Suprapubic skin (tissue), 4 donors: ENCODE measurements at places on chromosomes 7 and 10.
A peak's percentile ranks its signal among the peaks of the same experiment; 100 is the strongest.

GRCh38 chr10:14010101-14010558 is 320.6 kb downstream of the FRMD4A start:
- H3K4me1 ChIP-seq, result peaks cover 24% of the 10 kb centered on the region
- H3K27ac ChIP-seq, result no peak overlapping the region
- H3K27me3 ChIP-seq, result no peaks in the 10 kb centered on the region
- no peaks in the 10 kb centered on the region for H3K36me3 ChIP-seq

DNA sequence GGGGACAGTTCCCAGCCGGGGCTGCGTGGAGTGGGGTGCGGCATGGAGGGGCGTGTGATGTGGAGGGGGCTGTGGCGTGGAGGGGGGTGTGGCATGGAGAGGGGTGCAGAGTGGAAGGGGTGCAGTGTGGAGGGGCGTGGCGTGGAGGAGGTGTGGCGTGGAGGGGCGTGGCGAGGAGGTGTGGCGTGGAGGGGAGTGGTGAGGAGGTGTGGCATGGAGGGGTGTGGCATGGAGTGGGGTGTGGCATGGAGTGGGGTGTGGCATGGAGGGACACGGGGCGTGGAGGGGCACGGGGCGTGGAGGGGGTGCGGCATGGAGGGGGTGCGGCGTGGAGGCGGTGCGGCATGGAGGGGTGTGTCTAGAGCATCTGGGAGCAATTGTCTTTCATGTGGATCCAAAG is 33.6 kb downstream of the NKX6-2 start:
- no peaks in the 10 kb centered on the region for H3K4me1 ChIP-seq
- H3K27ac ChIP-seq, result no peak overlapping the region
- no peak for DNase-seq
- H3K27me3 ChIP-seq, result no peaks in the 10 kb centered on the region

- H3K36me3 ChIP-seq, result no peaks in the 10 kb centered on the region
- H3K4me1 ChIP-seq, result peaks cover 76% of the 10 kb centered on the region
- no peak overlapping the region for H3K4me3 ChIP-seq
- H3K27ac ChIP-seq, result no peak overlapping the region
- no peaks in the 10 kb centered on the region for H3K27me3 ChIP-seq
Measured at GRCh38 chr7:55104712-55105433, 86.1 kb downstream of the EGFR start.

- DNase-seq, result no peak
- H3K27me3 ChIP-seq, result no peaks in the 10 kb centered on the region
- no peak overlapping the region for H3K27ac ChIP-seq
- H3K36me3 ChIP-seq, result no peaks in the 10 kb centered on the region
- no peaks in the 10 kb centered on the region for H3K4me1 ChIP-seq
Measured at GRCh38 chr7:31805209-31805818, 118.3 kb downstream of the PPP1R17 start.

DNA sequence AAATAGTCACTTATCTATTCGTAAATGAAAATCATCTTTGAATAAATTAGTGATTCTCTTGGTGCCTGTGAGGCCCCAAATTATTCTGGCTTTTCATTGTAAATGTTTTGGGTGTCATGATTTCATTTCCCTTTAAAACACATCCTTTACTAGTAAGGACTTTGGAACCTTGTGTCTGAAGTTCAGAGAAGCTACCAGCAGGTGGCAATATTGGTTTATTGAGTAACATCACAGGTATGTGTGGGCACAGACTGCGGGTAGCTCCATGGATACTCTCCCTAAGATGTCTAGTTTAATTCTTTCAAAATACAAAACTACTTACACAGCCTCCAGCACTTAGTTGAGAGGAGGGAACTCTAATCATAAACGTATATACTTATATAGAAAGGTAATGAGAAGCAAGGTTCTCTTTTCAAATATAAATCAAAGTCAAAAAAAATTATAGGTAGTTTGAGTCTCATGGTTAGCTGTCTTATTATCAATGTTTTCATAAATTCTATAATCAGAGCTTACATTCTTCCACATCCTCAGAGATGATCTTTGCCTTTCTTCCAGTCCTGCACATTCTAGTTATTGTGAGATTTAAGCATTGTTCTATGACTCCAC is 449.6 kb downstream of the GRM8 start:
- H3K4me1 ChIP-seq, result no peaks in the 10 kb centered on the region
- no peaks in the 10 kb centered on the region for H3K36me3 ChIP-seq
- DNase-seq, result no peak
- no peaks in the 10 kb centered on the region for H3K27me3 ChIP-seq
- no peak overlapping the region for H3K4me3 ChIP-seq

DNA sequence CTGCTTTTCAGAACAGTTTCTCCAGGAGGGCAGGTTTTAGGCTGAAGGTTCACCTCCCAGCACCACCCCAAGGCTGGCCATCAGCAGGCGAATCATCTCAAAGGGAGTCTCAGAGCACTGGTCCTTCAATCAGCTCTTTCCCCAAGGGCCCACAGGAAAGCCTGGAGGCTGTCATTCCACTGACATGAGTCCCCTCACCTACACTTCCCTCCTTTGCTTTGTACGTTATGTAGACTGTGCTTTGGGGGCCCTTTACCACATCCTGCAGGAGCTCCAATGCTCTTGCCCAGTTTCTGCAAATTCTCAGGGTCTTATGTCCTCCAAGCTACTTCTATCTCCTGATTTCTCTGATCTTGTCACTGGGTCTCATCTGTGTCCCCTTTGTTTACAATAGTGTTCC is 15.4 kb downstream of the WDFY4 start:
- H3K27me3 ChIP-seq, result peaks cover 8% of the 10 kb centered on the region
- H3K27ac ChIP-seq, result no peak overlapping the region
- DNase-seq, result no peak
- no peak overlapping the region for H3K4me3 ChIP-seq
- H3K36me3 ChIP-seq, result no peaks in the 10 kb centered on the region

GRCh38 chr10:117364110-117364960 is 10.9 kb downstream of the PDZD8 start:
- peaks cover 23% of the 10 kb centered on the region for H3K4me1 ChIP-seq
- H3K27ac ChIP-seq, result no peak overlapping the region
- no peaks in the 10 kb centered on the region for H3K36me3 ChIP-seq
- no peaks in the 10 kb centered on the region for H3K27me3 ChIP-seq
- no peak for DNase-seq
- no peak overlapping the region for H3K4me3 ChIP-seq

DNA sequence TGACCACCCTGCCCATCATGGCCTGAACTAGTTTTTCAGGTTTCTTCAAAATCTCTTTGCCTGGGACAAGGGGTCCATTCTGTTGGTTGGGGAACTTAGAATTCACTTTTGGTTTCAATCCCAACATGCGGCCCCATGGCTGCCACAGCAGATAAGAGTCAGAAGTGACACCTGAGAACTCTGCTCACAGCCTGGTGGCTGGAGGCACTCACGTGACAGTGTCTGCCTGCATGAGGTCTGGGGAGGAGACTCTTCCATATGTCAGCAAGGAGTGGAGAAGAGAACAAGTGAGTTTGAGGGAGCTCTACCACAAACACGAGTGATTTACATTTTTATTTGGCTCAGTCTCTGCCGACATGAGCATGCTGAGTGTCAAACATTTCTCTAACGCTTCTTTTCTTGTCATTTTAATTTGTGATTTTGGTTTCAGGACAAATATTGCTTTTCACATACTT is 370.4 kb downstream of the TNS3 start:
- no peaks in the 10 kb centered on the region for H3K27me3 ChIP-seq
- no peak for DNase-seq
- H3K27ac ChIP-seq, result no peak overlapping the region
- H3K36me3 ChIP-seq, result no peaks in the 10 kb centered on the region
- no peak overlapping the region for H3K4me3 ChIP-seq

DNA sequence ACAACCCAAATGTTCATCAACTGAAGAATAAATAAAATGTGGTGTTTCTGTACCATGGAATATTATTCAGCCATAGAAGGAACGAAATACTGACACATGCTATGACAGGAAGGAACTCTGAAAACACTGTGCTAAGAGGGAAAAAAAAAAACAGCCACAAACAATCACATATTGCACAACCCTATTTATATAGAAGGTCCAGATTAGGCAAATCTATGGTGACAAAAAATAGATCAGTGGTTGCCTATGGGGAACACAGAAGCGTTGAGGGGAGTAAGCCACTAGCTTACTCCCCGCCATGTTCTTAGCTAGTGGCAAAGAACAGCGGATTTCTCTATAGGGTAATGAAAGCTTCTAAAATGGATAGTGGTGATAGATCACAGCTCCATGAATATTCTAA is 198.4 kb downstream of the TPST1 start:
- no peaks in the 10 kb centered on the region for H3K4me1 ChIP-seq
- H3K27me3 ChIP-seq, result no peaks in the 10 kb centered on the region
- peaks cover 18% of the 10 kb centered on the region for H3K36me3 ChIP-seq
- no peak for DNase-seq
- no peak overlapping the region for H3K4me3 ChIP-seq

DNA sequence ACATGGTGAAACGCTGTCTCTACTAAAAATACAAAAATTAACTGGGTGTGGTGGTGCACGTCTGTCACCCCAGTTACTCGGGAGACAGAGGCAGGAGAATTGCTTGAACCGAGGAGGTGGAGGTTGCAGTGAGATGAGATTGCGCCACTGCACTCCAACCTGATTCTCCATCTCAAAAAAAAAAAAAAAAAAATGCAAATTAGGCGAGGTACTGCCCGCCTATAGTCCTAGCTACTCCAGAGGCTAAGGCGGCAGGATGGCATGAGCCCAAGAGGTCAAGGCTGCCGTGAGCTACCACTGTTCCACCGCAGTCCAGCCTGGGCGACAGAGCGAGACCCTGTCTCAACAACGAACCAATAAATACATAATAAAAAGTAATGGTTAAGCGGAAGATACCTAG is 1.1 kb upstream of the EIF4H start:
- peak overlapping the region; percentile 94 for H3K27ac ChIP-seq
- peaks cover 49% of the 10 kb centered on the region for H3K4me1 ChIP-seq
- H3K27me3 ChIP-seq, result no peaks in the 10 kb centered on the region
- H3K36me3 ChIP-seq, result no peaks in the 10 kb centered on the region

DNA sequence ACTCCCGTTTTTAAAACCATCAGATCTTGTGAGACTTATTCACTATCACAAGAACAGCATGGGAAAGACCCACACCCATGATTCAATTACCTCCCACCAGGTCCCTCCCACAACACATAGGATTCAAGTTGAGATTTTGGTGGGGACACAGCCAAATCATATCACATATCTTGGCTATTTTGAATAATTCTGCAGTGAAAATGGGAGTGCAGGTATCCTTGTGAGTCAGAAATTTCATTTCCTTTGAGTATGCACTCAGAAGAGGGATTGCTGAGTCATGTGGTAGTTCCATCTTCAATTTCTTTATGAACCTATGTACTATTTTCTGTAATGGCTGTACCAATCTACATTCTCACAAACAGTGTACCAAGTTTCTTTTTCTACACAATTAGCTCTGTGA is 125.8 kb downstream of the ANKRD7 start:
- H3K36me3 ChIP-seq, result no peaks in the 10 kb centered on the region
- no peak overlapping the region for H3K27ac ChIP-seq
- H3K4me3 ChIP-seq, result no peak overlapping the region
- no peak for DNase-seq

- H3K27me3 ChIP-seq, result no peaks in the 10 kb centered on the region
- no peak for DNase-seq
- no peak overlapping the region for H3K4me3 ChIP-seq
- no peaks in the 10 kb centered on the region for H3K4me1 ChIP-seq
- H3K27ac ChIP-seq, result no peak overlapping the region
- peaks cover 10% of the 10 kb centered on the region for H3K36me3 ChIP-seq
Measured at GRCh38 chr7:30927559-30927958, 15.9 kb downstream of the AQP1 start.

- no peak overlapping the region for H3K27ac ChIP-seq
- H3K4me1 ChIP-seq, result peaks cover 19% of the 10 kb centered on the region
- DNase-seq, result no peak
- H3K36me3 ChIP-seq, result no peaks in the 10 kb centered on the region
- no peaks in the 10 kb centered on the region for H3K27me3 ChIP-seq
Measured at GRCh38 chr10:114718374-114718773, 60.3 kb upstream of the ABLIM1 start.

DNA sequence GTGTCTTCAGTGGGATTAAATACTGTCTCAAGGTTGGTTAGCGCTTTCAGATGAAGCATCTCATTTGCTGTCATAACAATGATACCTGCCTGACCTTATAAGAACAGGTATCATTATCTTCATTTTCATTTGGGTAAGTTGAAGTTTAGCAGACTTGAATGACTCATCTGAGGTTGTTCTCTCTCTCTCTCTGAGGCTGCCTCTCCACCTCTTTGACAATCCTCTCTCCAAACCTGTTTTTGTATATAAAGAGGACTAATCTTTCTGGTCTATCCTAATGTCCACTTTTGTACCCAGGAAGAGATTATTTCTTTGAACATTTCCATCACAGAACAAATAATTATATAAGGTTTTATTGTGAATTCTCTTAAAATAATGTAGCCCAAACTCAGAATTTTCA is 291.4 kb downstream of the KLF6 start:
- H3K4me3 ChIP-seq, result no peak overlapping the region
- no peak for DNase-seq
- H3K27me3 ChIP-seq, result no peaks in the 10 kb centered on the region
